ENCODE measurements at places on chromosomes 5 and 9. TPM values are rescaled to one million over a fixed set of nuclear protein-coding genes. Genes with fewer than 3 reads are reported as not detected.

The HIGD2A gene
- total RNA-seq, result 123 TPM

The CAMK4 gene
- 3.9 TPM for total RNA-seq

The ADRA1B gene
- 4.0 TPM for total RNA-seq

The COL5A1 gene
- total RNA-seq, result 16.0 TPM

The TMEM252 gene
- total RNA-seq, result not detected

The PRR16 gene
- total RNA-seq, result 0.23 TPM

The FAM78A gene
- 0.29 TPM for total RNA-seq

The SLC36A2 gene
- total RNA-seq, result not detected

The CYSRT1 gene
- total RNA-seq, result 0.17 TPM

The PARP8 gene
- 8.8 TPM for total RNA-seq

The LMAN2 gene
- total RNA-seq, result 266 TPM

The KDM3B gene
- 40.2 TPM for total RNA-seq

The TIMD4 gene
- total RNA-seq, result 0.17 TPM

The TMEFF1 gene
- 3.5 TPM for total RNA-seq

The TMEM141 gene
- total RNA-seq, result 90.4 TPM

The RLN1 gene
- total RNA-seq, result 1.3 TPM

The PLPP7 gene
- 2.2 TPM for total RNA-seq

The MEIKIN gene
- not detected for total RNA-seq

The GMCL2 gene
- total RNA-seq, result not detected

The ADAMTSL1 gene
- 2.8 TPM for total RNA-seq

The AK6 gene
- 33.0 TPM for total RNA-seq

The FYB1 gene
- total RNA-seq, result not detected

The SHC3 gene
- total RNA-seq, result 4.1 TPM

The SPAG8 gene
- total RNA-seq, result 0.12 TPM

The CTNND2 gene
- total RNA-seq, result 0.12 TPM

The CKMT2 gene
- total RNA-seq, result not detected

The INSYN2B gene
- 1.7 TPM for total RNA-seq

The EIF4E1B gene
- total RNA-seq, result not detected

The SEMA5A gene
- total RNA-seq, result 1.6 TPM

The LOX gene
- total RNA-seq, result 14.9 TPM

Measured in epithelial cell of proximal tubule (primary cell).